CD8-positive, alpha-beta memory T cell (primary cell): ENCODE measurements at places on chromosomes 4 and X. TPM values are rescaled to one million over a fixed set of nuclear protein-coding genes. Genes with fewer than 3 reads are reported as not detected.

The MAOB gene
- total RNA-seq: not detected

The CDKL2 gene
- total RNA-seq: 0.37 TPM

DNA sequence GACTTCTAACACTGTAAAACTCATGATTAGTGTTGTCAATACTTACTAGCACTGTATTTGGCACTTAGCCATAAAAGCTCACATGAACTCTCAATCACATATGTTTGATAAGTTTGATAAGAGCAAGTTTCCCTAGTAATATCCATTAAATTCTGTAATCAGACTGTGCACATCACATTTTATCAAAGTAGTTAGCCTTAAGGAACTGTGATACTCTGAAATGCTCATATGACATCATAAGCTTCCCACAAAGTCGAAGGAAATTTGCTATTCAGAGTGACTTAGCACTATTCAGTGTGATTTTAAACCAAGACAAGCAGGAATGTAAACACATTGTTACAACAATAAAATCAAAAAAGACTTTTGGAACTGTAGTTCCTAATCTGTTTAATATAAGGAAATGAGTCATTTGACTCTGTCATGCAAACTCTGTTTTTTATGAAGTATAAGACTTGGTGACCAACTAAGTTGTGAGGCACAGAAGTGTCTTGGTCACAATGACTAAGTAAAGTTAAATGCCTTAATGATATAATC, 6.7 kb downstream of the SLC7A11 start:
- no peak for DNase-seq

DNA sequence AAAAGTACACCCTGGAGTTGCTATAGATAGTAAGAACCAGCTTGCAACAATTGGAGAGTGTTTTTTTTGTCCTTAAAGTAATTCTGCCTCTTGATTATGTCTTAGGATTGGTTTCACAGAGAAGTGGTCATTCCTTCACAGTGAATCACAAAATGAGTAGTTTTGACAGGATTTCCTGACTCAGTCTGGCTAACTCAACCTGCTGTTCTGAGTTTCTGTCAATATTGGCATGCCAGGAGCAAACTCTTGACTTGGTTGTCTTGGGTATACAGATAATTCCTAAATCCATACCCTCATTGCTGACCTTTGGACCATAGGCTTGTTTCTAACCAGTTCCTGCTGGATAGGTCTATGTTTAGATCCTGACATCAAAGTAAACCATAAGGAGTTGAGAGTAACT, 9.4 kb downstream of the FHIP1A start:
- DNase-seq: no peak

GRCh38 chr4:85829276-85830051, 354.5 kb downstream of the ARHGAP24 start:
- no peak for DNase-seq
